Lung (tissue), 17 donors: ENCODE measurements at places on chromosomes 12 and 14. TPM values are rescaled to one million over a fixed set of nuclear protein-coding genes. Genes with fewer than 3 reads are reported as not detected.

The ZNF385A gene
- 26.1 TPM for total RNA-seq

- no peaks in the 10 kb centered on the region for H3K27me3 ChIP-seq
- H3K36me3 ChIP-seq: no peaks in the 10 kb centered on the region
- no peak for DNase-seq
- peaks cover 9% of the 10 kb centered on the region for H3K4me1 ChIP-seq
- H3K4me3 ChIP-seq: no peak overlapping the region
Observed at GRCh38 chr12:43102546-43103264, 449.3 kb downstream of the ADAMTS20 start.

DNA sequence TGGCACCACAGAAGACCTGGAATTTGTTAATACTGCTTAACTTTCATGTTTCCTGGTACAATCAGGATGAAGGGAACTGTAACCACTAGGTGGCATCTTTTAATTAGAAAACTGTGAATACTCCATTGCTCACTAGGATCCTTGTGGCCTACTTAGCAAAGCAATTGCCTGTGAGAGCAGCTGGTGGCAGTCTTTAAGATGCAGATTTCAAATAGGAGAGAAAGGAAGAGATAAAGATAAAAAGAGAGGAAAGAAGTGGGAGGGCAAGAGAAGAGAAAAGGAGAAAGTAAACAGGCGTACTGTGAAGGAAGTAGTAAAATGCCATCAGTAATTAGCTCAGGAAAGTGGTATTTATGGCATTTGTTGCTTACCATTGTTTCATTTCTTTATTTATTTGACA is 114.5 kb downstream of the RAD51B start:
- H3K27ac ChIP-seq: no peak overlapping the region
- no peaks in the 10 kb centered on the region for H3K27me3 ChIP-seq
- DNase-seq: peak; percentile 93
- no peak overlapping the region for H3K4me3 ChIP-seq

The OAS2 gene
- total RNA-seq: 11.3 TPM

GRCh38 chr14:61510736-61511557 is 184.4 kb upstream of the HIF1A start:
- H3K27ac ChIP-seq: no peak overlapping the region
- peaks cover 6% of the 10 kb centered on the region for H3K36me3 ChIP-seq
- no peak for DNase-seq

GRCh38 chr12:51874000-51874399 is 13.9 kb upstream of the ANKRD33 start:
- H3K36me3 ChIP-seq: no peaks in the 10 kb centered on the region
- H3K4me3 ChIP-seq: no peak overlapping the region
- no peak for DNase-seq
- H3K27me3 ChIP-seq: peaks cover 3% of the 10 kb centered on the region
- no peaks in the 10 kb centered on the region for H3K4me1 ChIP-seq

GRCh38 chr12:91590966-91591638 is 408.5 kb upstream of the DCN start:
- no peak overlapping the region for H3K4me3 ChIP-seq
- H3K4me1 ChIP-seq: no peaks in the 10 kb centered on the region
- no peaks in the 10 kb centered on the region for H3K27me3 ChIP-seq
- no peaks in the 10 kb centered on the region for H3K36me3 ChIP-seq
